ENCODE measurements at places on chromosomes 4 and X.
A peak's percentile ranks its signal among the peaks of the same experiment; 100 is the strongest.

- DNase-seq = no peak
These were observed 1524.3 kb downstream of the PCDH18 start for GRCh38 chr4:136007991-136008390.

- no peak for DNase-seq
These were observed 261.2 kb downstream of the MAPK10 start for GRCh38 chr4:86098691-86099090.

- DNase-seq = no peak
These were observed 587 bp upstream of the AFF2 start for GRCh38 chrX:148499638-148500422.

- no peak for DNase-seq
These were observed 156.9 kb upstream of the SLC7A11 start for GRCh38 chr4:138399081-138399480.

DNA sequence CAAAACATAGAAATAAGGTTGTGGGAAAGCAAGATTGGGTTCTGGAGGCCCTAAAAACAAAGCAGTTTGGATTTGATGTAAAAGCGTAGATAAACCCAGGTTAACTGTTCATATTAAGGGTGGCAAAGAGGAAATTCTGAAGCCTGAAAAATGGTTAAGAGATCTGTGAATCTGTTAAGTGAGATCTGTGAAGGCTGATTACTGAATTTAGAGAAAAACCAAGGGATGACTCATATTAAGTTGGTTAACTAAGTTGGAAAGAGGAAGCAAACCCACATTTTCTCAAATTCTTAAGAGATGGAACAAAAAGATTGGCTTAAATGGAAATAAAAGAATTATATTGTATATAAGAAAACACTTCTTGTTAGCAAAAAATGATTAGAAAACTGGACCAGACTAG lies 22.8 kb downstream of the GPAT3 start:
- DNase-seq = no peak

DNA sequence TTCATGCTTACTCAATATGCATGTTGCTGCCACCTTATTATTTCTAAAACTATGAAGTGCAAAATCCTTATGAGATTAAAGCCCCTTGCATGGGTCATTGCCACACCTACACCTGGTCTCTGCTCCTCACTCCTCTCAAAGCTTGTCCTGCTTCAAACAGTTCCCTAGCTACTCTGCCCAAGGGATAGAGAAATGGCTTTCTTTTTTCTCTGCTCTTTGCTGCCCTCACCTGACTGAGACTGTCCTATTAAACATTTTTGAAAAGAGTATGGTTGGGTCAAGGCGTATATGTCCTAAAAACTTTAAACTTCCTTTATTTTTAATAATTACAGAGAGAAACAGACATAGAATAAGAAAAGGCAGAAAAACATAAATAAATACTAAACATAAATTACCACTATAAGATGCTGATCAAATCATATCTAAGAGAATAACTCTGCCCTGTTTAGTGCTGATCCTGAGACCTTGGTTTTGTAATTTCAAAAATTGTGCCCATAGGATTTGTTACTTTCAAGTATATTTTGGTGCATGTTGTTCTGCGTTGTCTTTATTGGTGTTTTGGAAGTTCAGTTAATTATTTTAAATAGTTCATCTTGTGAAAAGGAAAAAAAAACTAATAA lies 704.9 kb upstream of the PABPC4L start:
- DNase-seq = no peak

GRCh38 chr4:76821641-76822040 lies 76.3 kb downstream of the SOWAHB start:
- DNase-seq = no peak

DNA sequence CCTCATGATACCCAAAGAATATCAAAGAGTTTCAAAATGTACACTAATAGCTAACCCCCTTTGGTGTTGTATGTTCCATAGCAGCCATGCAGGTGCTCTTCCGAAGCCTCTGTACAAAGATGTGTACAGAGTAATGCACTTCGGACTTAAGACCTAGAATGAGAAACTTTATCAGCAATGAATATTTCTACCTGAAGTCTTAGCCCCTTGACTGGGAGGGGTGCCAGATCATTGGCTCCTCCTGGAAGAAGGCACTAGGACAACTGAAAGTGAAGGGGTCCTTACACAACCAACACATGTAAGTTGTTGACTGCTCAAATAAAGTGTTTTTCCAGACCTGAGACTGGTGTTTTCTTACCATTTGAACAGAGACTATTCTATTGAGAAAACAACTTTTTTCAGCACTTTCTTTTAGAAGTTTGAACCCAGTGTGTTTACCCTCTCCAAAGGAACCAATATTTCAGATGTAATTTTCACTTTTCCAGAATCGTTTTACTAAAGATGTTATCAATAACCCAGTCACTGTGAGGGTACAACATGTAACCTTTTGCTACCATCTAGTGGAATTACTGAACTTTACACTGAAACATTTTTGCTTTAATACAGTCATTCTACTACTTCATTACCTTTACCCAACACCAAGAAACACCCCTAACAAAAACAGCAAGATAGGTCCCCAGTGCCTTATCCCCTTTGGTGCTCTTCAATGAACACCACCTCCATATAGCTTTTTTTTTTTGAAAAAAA lies 33.3 kb upstream of the PRDX4 start:
- no peak for DNase-seq

DNA sequence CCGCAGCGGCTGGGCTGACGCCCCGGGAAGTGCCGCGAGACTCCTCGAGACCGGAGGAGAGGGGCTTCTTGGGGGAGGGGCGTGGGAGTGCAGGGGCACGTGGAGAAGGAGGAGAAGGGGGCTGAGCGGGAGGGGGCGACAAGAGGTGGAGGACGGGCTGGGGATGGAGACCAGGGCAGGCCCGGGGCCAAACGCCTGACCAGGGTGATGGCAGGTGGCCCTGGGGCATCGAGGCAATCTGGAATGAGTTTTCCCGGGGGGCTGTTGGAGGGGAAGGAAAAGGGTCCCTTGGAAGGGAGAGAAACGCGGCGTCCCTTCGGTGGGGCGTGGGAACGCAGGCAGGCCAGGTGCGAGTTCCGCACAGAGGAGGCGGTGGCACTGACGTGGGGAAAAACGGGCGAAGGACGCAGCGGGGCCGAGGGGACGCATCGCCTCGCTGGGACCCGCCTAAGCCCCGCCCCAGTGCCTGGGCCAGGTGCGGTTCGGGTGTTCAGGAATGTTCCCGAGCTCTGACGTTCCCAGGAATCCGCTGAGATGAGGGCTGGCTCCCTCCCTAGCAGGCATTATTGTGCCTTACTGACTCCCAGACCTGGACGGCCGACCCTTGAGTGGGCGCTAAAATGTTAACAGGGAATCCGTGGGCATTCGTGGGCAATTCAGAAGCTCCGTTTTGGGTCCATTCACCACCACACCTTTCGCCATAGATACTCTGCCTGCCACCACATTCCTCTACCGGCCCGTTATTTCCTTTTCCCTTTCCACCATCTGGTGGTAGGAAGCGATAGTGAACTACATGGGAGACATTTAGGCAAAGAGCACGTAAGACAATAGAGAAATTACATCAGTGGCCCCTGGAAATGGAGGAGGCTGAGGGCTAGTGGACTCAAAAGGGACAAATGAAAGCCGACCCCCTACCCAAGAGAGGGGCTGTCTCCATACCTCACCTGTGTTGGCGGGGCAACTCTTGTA lies 795 bp upstream of the SH3KBP1 start:
- DNase-seq = peak; percentile 62

DNA sequence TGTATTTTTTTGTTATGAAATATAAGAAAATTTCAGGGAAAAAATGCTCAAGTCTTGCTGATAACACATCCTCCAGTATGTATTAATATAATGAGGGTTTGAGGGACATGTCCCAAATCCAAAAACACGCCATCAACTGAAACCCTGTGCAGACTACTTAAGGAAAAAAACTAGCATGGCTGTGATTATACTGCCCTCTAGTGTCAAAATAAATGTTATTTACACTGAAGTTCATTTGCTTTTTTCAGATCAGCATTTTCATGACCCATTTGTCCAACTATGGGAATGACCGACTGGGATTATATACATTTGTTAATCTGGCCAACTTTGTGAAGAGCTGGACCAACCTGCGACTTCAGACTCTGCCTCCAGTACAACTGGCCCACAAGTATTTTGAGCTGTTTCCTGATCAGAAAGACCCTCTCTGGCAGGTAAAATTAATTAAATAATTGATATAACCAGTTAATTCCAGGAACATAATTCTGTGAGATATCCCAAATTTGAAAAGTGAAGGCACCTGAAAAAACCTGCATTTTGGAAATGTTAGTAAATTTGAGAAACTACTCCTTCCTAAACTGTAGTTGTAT lies 128.5 kb downstream of the PRSS12 start:
- DNase-seq = peak; percentile 23

- DNase-seq = no peak
These were observed 96.3 kb upstream of the ENPP6 start for GRCh38 chr4:184313702-184314659.

DNA sequence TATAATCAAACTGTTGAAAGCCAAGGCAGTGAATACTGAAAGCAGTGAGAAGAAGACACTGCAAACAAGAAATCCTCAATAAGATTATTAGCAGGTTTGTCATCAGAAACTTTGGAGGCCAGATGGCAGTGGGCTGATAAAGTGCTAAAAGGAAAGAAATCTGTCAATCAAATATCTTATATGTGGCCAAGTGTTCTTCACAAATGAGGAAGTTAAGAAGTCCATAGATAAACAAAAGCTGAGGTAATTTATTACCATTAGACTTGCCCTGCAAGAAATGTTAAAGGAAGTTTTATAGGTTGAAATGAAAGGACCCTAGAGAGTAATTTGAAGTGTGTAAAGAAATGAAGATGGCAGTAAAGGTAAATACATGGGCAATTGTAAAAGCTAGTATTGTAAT lies 586.6 kb downstream of the RAPGEF2 start:
- DNase-seq = no peak

DNA sequence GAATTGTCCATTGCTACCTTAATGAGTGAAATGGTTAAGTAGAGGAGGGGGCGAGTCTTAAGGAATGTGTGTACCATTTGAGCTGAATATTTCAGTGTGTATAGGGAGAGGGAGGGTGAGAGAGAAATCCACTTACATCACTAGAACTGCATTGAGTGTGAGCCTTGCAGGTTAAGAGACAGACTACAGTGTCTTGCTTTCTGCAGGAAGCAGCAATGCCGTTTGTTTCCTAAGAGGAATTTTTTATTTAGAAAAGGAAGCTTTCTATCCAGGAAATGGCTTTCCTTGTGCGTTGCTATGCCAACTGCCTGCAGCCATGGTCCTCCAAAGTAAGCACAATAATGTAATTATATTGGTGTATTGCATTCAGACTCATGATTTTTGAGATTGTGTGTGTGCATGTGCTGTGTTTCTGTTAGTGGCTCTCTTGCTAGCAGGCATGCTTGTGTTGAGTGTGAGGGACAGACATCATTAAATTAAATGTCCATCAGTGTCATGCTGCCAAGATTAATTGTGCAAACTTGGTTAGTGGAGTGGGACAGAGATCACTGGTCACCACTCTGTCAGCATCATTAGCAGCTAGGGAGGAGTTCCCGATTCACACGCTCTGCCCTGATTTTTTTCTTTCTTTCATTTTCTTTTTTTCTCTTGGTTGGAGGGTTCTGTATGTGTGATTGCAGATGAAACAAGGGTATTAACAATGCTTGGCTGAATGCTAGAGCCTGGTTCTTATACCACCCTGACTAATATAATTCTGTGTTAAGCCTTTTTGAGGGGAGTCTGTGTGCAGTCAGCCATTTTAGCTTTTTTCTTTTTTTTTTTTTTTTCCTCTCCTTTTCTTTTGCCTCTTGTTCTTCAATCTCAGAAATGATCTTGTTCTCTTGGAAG lies 164.3 kb downstream of the RAPGEF2 start:
- DNase-seq = no peak

GRCh38 chr4:16594128-16594527 lies 304.3 kb downstream of the LDB2 start:
- DNase-seq = no peak

- no peak for DNase-seq
These were observed 244.7 kb downstream of the PACRGL start for GRCh38 chr4:20944961-20945360.

DNA sequence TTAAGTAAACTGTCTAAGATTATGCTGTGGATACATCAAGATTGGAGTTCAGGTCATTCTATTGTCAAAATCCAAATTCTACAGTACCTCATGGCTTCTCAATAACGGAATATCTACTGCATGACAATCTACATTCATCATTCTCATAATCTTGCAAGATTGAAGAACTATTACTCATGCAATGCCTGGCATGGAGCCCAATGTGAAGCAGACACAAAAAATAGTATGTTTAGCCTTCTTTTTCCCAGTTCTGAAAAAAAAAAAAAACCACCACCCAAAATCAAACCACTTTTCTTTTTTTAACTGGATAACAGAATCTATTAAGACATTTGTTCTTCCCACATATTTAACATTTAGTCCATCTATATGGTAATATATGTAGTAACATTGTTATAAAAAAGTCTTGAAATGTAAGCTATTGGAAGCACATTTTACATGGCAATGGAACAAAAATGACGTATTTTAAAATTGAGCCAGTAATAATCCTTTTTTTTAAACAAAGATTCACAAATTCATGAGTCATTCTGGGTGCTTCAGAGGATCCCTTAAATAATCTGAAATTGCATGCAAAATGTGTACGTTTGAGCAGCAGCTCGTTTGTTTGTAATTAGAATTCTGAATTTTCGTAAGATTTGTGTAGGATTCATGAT lies 232.2 kb upstream of the FMR1 start:
- no peak for DNase-seq

DNA sequence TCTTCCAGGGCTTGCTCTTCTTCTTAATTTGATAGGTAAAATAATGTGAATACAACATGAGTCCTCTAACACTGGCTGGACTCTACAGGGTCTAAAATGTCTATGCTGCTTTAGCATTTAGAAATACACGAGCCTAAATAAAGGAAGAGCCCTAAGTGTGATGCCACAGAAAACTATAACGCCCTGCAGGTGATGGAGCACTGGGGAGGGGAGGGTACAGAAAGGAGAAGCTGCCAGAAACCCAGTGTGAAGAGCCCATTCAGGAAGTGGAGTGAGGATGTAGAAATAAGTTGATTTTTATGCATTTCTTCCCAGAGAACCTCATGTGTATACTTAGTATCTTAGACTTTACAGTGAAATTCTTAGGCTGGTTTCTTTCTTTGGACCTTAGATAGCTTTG lies 83.4 kb downstream of the TNIP2 start:
- no peak for DNase-seq

- no peak for DNase-seq
These were observed 8.7 kb downstream of the SMARCAD1 start for GRCh38 chr4:94216394-94216793.

DNA sequence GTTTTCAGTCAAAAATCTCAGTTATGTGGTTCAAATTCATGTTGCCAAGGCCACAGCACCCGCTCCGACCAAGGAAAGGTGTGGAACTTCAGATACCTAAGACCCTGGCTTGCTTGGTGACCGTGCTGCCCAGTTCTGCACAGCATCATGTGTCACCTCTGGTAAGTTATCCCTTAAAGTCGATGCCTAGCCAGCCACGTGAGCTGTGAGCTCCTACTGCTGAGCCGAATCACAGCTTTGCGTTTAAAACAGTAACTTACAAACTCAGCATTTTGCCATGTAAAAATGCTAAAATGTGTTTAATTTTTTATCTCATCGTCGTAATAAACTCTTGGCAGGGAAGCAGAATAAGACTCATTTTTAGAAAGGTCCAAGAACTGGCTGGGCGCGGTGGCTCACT lies 5.3 kb downstream of the TMEM271 start:
- no peak for DNase-seq

All from CD4-positive, alpha-beta T cell treated with Interleukin-2 at 100 ng/mL for 4 hours (primary cell).